Effector memory CD4-positive, alpha-beta T cell (primary cell): ENCODE measurements at places on chromosomes 1 and 21.
A peak's percentile ranks its signal among the peaks of the same experiment; 100 is the strongest.

- no peaks in the 10 kb centered on the region for H3K4me1 ChIP-seq
- H3K4me3 ChIP-seq = no peak overlapping the region
- H3K27ac ChIP-seq = no peak overlapping the region
These were observed 87.9 kb downstream of the PLPP3 start for GRCh38 chr1:56491441-56491840.

DNA sequence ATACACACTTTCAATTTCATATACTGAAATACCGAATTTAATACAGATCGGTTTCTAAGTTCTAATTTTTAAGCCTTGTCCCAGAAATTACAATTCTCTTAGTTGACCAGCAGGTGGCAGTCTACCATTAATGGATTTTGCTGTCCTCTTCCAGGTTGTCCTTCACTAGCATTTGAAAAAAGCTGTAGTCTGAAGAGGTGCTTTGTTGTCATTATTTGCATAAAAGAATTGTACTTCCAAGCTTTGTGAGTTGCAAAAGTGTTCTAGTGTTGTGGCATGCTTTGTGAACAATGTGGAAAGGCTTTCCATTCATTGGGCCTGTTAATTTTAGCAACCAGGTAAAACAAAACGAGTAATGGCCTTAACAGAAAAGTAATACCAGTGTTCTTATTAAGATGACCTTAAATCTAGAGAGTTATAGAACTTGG, 193.6 kb downstream of the RPS6KC1 start:
- H3K4me3 ChIP-seq = no peak overlapping the region
- no peaks in the 10 kb centered on the region for H3K4me1 ChIP-seq
- DNase-seq = no peak
- no peaks in the 10 kb centered on the region for H3K27me3 ChIP-seq
- H3K27ac ChIP-seq = no peak overlapping the region

- H3K27me3 ChIP-seq = no peaks in the 10 kb centered on the region
- peaks cover 28% of the 10 kb centered on the region for H3K4me1 ChIP-seq
- no peak overlapping the region for H3K4me3 ChIP-seq
- no peak overlapping the region for H3K27ac ChIP-seq
- no peak for DNase-seq
These were observed 12.8 kb upstream of the RGS16 start for GRCh38 chr1:182617014-182617429.

DNA sequence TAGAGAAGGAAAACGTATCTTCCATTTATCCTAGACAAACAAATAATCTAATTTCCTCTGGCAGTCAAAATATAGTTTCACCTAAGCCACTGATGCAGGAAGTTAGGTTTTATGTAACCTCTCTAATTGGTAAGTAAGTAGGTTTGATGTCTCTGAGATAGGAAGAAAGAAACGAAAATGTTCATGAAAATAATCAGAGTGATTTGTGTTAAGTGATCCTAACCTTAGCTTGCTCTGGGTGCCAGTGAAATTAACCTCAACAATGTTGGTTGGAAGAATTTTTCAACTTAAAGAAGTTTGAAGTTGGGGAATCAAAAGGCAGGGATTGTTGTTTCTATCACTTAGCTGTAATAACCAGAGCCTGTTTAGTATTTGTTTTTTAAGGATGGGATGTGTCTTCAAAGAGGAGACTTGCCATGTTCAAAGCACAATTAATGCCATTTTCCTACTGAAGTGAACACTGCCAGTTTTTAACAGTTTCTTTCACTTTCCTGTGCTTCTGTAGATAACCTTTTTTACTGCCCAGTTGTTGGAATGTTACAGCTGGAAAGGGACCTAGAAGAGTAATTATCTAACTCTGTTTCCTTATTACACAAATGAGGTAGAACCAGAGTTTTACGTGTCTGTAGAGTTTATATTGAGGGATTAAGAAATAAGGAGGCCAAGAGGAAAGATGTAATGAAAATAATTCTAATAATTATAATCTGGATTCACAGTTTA, 18.4 kb downstream of the HIPK1 start:
- H3K4me1 ChIP-seq = peaks cover 33% of the 10 kb centered on the region
- H3K4me3 ChIP-seq = peak overlapping the region; percentile 29
- no peak for DNase-seq
- no peaks in the 10 kb centered on the region for H3K27me3 ChIP-seq

- H3K27ac ChIP-seq = no peak overlapping the region
- H3K36me3 ChIP-seq = no peaks in the 10 kb centered on the region
- no peaks in the 10 kb centered on the region for H3K27me3 ChIP-seq
- no peak overlapping the region for H3K4me3 ChIP-seq
These were observed 75.4 kb downstream of the NRIP1 start for GRCh38 chr21:14989359-14989758.

DNA sequence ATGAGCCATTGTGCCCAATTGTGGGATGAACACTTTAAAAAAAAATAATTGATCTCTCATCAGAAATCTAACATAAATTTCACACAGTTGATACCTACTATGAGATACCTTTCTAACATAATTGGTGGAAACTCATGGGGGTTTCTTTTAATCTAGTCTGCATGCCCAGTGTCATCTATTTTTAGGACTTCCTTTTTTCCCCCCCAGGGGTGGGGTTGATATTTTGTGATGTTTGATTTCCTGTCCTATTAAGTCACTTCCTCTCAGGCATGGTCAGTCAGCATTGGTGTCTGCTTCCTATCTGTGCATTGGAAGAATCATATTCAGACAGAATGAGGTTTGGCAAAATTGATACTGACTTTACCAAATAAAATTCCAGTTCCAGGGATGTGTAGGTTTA, 21.5 kb downstream of the NFYC start:
- no peaks in the 10 kb centered on the region for H3K36me3 ChIP-seq
- no peak overlapping the region for H3K27ac ChIP-seq
- H3K4me1 ChIP-seq = peaks cover 14% of the 10 kb centered on the region
- DNase-seq = no peak
- H3K27me3 ChIP-seq = no peaks in the 10 kb centered on the region

DNA sequence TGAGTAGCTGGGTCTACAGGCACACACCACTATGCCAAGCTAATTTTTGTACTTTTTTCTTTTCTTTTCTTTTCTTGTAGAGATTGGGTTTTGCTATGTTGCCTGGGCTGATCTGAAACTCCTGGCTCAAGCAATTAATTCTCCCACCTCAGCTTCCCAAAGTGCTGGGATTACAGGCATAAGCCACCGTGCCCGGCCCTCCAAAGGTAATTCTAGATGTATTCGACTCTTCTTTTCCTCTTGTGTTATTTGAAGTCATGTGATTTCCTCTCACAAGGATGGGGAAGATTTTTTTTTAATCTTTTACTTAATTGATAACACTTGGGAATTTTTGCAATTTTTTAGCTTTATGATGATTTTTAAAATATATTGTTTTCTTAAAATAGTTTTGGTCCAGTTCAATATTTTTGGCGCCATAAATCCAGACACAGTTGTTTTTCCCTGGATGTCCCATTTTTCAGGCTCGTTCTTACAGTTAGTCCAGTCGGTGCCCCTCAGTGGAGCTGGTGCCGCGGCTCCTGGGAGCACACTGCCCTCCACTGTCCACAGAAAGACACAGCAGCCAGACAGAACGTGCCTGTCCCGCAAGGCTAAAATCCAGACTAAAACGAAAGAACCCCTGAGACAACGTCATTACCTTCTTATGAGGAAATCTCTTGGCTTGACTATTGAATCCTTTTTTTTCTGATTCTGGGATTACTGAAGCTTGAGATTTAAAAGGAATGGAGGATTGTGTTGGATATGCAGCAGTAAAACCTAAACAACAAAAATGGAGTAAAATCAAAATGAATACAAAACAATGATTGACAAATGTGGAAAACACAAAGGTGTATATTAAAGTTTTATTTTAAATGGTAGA, 22.4 kb downstream of the STPG1 start:
- peak; percentile 45 for DNase-seq
- H3K4me1 ChIP-seq = peaks cover 10% of the 10 kb centered on the region
- H3K27ac ChIP-seq = peak overlapping the region; percentile 88
- H3K27me3 ChIP-seq = no peaks in the 10 kb centered on the region
- H3K36me3 ChIP-seq = no peaks in the 10 kb centered on the region
- peak overlapping the region; percentile 35 for H3K4me3 ChIP-seq

GRCh38 chr1:168759077-168759476, 30.1 kb upstream of the DPT start:
- no peaks in the 10 kb centered on the region for H3K36me3 ChIP-seq
- no peak overlapping the region for H3K4me3 ChIP-seq
- no peaks in the 10 kb centered on the region for H3K27me3 ChIP-seq
- no peak for DNase-seq
- no peaks in the 10 kb centered on the region for H3K4me1 ChIP-seq

GRCh38 chr1:195748969-195749368, 859.3 kb downstream of the KCNT2 start:
- no peak for DNase-seq
- H3K36me3 ChIP-seq = no peaks in the 10 kb centered on the region
- H3K4me1 ChIP-seq = no peaks in the 10 kb centered on the region
- H3K27ac ChIP-seq = no peak overlapping the region
